NCI-H1105 treated with DMSO at 0.1 percent for 48 hours (cell line): ENCODE measurements at places on chromosomes 4 and X.

DNA sequence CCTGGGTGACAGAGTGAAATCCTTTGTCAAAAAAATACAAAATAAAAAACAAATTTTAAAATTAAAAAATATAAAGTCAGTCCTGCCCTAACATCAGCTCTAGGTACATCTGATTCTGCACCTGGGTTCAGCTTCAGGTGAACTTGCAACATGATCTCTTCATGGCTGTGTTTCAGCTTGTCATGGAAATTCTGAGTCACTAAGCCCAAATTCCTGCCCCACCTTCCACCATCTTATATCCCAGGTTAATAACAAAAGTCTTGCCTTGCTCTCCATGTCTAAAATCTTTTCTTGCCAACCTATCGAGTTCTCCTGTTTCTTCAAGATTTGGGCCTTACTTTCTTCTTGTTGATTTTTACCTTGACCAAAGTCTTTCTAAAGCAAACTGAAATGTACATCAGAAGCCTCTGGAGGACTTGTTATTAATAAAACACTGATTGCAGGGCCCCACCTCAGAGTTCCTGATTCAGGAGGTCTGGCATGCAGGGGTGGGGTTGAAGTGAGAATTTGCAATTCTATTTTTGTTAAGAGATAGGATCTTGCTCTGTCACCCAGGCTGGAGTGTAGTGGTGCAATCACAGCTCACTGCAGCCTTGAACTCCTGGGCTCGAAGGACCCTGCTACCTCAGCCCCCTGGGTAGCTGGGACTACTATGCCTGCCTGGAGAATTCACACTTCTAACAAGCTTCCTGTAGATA, 125.8 kb upstream of the VCX3A start:
- DNase-seq: no peak

- no peak for DNase-seq
Measured at GRCh38 chr4:27327421-27328181, 467.0 kb downstream of the STIM2 start.

- DNase-seq: no peak
Measured at GRCh38 chr4:16588651-16589050, 309.8 kb downstream of the LDB2 start.

GRCh38 chrX:134020910-134021309, 35.5 kb upstream of the GPC3 start:
- DNase-seq: no peak

DNA sequence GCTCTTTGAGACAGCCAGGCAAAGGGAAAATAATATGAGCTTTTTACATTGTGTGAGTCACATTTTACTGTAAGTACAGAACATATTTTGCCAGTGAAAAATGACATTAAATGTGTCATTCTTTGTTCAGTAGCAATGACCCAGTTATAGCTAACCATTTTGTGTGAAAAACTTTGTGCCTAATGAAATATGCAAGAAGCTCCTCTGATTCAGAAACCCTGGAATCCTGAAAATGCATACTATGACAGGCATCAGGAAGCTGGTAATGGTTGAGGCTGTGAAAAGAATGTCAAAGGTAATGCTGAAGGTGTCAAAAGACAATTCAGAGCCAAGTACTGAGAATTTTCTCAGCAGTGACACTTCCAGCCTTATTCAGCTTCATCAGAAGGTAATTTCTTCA, 549.5 kb upstream of the SMIM31 start:
- DNase-seq: no peak

- DNase-seq: no peak
Measured at GRCh38 chrX:29890004-29890403, 325.4 kb upstream of the MAGEB2 start.

- no peak for DNase-seq
Measured at GRCh38 chr4:151407466-151408379, 1.3 kb upstream of the FHIP1A start.

GRCh38 chrX:1389993-1390285, 2.0 kb downstream of the SLC25A6 start:
- DNase-seq: no peak

DNA sequence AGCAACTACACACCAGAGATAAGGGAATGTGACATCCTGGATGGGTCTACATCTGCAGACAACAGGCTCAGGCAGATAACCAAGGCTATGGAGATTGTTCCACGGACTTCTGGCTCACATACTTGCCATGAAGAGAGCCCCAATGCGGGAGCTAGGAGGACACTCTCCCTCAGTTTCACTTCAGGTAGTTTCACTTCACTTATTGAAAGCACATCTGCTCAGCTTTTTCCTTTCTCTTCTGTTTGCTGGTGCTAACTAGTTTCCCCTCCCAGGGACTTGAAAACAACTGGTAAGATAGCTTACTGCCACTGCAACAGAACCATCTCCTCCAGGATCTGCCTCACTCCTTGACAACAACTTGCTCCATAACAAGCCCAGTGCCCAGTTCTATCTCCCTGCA, 1.4 kb upstream of the CT47C1 start:
- DNase-seq: no peak

- no peak for DNase-seq
Measured at GRCh38 chr4:38576767-38577166, 87.2 kb upstream of the KLF3 start.

GRCh38 chr4:79199743-79200142, 126.1 kb downstream of the NAA11 start:
- peak; percentile 87 for DNase-seq

DNA sequence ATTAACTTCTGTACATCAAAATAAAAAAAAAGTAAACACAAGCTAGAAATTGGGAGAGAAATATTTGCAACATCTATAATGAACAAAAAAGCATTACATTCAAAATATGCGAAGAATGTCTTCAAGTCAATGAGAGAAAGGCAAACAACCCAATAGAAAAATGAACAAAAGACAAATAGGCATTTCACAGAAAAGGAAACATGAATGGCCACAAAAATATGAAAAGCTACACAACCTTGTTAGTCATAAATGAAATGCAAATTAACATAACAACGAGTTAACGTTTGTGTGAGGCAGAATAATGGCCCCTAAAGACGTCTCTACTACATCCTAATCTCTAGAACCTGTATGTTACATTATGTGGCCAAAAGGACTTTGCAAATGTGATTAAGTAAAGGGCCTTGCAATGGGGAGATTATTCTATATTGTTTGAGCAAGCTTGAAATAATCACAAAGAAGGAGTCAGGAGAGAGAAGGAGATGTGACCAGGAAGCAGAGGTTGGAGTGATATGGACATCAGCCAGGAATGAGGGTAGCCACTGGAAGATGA, 86.8 kb downstream of the WDFY3 start:
- DNase-seq: no peak

- DNase-seq: no peak
Measured at GRCh38 chr4:96675416-96675815, 835.5 kb downstream of the PDHA2 start.

DNA sequence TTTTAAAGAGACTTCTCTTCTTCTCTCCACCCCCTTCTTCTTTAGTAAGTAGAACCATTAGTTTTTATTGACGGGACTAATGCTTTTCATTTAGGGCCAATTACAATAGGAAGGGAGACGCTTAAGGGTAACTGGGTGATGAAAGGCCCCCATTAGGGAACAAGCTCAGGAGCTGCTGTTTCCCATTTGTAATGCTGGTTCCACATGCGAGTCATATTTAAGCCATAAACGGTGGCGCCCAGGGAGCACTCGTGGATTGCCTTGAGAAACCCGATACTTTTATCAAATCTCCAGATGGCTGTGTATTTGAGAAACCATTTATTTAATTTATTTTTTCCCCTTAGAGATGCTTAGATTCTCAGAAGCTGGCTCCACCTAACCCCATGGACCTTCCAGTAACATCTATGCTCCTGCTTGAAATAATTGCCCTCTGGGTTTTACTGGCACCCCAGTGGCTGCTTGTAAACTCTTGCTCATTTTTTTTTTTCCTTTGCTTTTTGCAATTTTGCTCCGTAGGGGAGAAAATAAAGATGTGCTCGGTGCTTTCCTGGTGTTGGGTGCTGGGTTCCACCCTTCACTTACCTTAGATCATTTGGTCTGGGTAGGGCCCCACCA, 124.2 kb upstream of the MSX1 start:
- no peak for DNase-seq

GRCh38 chr4:77742054-77742453, 77.1 kb downstream of the CNOT6L start:
- no peak for DNase-seq

DNA sequence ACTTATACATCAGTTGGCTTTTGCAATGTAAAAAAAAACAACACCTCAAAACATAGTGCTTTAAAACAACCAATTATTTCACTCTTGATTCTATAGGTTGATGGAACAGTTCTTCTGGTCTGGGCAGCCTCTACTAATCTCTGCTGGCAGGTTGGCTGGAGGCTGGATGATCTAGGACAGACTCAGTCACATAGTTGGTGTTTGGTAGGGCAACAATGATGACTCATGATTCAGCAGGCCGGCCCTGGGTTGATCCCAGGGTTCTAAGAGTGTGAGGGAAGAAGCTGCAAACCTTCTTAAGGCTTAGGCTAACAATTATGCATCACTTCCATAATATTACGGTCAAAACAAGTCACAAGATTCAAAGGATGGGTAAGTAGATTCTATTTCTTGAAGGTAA, 558.2 kb downstream of the ZNF674 start:
- no peak for DNase-seq

GRCh38 chrX:74613370-74614092, 893 bp downstream of the RLIM start:
- DNase-seq: peak; percentile 28

DNA sequence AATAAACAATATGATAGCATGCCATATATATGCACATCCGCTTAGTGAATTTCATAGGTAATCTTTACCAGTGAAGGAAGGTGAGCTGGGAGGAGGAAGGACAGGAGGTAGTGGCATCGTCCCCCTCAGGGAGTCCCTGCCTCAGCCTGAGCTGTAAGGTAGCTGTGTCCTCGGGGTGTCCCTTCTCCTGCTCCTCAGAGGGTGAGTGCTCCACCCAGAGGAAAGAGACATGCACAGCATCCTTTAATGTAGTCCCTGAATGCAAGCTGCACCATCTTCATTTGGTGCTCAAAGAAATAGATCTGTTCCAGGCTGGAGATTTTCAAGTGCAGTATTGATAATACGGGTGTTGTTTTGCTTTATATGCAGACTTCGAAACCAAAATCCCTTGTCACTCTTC, 330.4 kb upstream of the SFRP2 start:
- DNase-seq: no peak

DNA sequence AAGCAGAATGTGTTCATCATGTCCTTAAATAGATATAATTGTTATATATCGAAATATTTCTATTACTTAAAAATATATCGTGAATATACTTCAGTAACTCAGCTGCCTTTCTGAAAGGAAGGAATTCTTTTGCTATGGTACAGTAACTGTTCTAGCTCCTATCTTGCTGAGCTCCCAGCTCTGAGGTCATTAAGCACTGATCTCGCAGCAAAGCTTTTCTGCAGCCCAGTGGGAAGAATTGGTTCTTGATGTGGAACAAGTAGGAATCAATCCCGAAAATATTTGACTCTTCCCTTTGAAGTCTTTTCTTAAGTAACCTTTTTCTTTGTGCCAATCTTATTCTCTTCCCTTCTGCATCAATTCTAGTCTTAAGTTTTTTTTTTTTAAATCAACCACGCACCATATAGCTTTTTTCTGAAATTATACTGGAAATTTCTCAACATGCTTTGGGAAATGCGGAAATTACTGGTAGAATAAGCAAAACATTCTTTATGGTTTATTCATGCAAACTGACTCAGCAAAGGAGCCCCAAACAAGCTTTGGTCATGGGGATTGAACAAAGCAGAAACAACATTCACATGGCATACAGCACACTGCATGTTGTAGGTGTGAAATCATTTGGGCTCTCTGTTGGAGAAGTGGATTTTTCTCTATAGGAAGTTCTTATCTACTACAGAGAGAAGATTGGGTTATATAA, 428.9 kb upstream of the GNPDA2 start:
- DNase-seq: no peak

- DNase-seq: no peak
Measured at GRCh38 chr4:15605537-15605936, 49.6 kb downstream of the FBXL5 start.

GRCh38 chr4:38442073-38442788, 221.8 kb upstream of the KLF3 start:
- no peak for DNase-seq

DNA sequence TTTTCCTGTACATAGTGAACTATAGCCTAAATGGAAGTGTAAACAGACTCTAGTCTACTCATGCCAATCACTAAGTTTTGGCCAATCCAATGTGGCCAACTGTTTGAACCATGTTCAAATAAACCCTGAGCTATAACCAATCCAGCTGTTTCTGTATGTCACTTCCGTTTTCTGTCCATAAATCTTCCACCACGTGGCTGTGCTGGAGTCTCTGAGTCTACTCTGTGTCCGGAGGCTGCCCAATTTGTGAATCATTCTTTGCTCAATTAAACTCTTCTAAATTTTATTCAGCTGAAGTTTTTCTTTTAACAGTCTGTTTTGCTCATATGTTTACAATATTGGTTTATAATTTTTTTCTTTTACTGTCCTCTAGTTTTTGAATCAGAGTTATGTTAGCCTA, 112.3 kb upstream of the BANK1 start:
- no peak for DNase-seq

DNA sequence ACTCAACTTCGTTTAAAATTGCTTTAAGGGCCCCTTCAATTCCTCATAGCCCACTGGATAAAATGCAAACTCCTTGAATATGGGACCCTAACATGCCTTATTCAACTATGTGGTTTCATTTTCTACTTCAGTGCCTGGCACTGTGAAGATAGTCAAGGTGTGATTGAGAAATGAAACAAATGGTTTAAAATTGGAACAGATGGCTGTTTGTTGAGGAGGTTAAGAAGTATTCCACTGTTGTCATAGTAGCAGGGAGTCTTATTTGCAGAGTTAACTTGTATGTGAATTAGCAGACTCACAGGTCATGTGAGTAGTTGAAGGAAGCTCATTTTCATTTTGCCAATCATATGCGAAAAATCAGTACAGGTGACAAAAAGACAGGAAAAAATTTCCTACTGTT, 593.3 kb downstream of the KCTD8 start:
- no peak for DNase-seq

DNA sequence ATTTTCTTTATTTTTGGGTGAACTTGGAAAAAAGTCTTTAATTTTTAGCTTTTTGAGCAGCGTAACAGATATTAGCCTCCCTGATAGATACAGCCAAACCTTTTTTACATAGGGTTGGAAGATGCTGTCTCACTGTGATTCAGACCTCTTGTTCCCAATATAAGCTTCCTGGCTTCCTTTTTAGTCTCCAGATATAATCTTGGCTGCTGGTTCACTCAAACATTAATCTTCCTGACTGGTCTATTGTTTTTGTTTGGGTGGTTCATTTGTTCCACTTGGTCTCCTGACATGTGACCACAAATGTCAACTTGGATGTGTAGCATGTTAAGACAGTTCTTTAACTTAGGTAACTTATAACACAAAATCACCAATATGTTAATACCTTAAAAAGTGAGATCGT, 23.0 kb downstream of the RPA4 start:
- DNase-seq: no peak

DNA sequence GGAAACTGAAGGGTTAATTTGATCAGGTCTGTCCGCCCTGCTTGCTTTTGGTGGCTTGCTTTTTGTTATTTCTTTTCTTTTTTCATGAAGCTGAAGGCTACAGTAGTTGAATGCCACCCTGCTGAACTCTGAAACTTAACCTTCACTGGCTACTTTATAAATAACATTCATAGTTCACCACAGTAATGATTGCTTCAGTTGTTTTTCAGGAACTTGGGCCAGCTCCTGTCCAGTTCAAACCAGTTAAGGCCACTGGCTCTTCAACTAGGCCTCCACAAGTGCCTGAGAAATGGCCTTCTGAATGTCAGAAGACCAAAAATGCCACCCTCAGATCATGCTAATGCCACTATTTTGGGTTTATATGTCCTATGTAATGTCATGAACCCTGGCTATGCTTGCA, 7.7 kb upstream of the ASB9 start:
- DNase-seq: no peak

GRCh38 chrX:115616943-115617563, 56.1 kb downstream of the PLS3 start:
- no peak for DNase-seq

GRCh38 chr4:165715211-165715610, 157.8 kb upstream of the TLL1 start:
- no peak for DNase-seq
